ENCODE measurements at places on chromosomes 6 and 20. TPM values are rescaled to one million over a fixed set of nuclear protein-coding genes. Genes with fewer than 3 reads are reported as not detected.

- DNase-seq: no peak
Measured at GRCh38 chr20:15840636-15841301, 732.5 kb downstream of the KIF16B start.

DNA sequence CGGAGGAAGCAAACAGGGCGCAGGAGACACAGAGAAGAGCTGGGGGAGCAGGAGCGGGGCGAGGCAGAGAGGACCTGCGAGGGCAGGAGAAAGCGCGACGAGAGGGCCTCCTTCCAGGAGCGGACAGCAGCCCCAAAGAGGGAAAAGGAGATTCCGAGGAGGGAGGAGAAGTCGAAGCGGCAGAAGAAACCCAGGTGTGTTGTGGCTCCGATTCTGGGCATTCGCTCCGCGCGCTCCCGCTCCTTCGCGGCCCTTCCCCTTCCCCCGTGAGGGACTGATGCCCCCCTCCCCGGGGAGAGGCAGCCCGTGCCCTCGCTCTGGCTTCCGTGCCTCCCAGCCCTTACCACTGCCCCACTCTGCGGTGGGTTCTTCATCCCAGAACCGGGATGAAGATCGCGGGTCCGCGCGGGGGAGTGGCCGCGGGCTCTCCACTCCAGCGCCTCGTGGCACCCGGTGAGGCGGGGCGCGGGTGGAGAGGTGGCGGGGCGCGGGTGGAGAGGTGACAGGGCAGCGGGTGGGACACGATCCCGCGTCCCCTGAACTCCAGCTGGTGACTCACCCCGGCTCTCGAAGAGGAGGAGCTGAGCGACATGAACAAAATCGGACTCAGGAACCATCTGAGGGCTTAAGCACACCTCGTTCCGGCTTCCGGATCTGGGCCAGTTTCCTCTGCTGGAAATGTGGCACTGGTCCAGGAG, 22.4 kb downstream of the TMC2 start:
- DNase-seq: no peak

GRCh38 chr6:21990577-21990976, 306.3 kb downstream of the PRL start:
- DNase-seq: no peak

DNA sequence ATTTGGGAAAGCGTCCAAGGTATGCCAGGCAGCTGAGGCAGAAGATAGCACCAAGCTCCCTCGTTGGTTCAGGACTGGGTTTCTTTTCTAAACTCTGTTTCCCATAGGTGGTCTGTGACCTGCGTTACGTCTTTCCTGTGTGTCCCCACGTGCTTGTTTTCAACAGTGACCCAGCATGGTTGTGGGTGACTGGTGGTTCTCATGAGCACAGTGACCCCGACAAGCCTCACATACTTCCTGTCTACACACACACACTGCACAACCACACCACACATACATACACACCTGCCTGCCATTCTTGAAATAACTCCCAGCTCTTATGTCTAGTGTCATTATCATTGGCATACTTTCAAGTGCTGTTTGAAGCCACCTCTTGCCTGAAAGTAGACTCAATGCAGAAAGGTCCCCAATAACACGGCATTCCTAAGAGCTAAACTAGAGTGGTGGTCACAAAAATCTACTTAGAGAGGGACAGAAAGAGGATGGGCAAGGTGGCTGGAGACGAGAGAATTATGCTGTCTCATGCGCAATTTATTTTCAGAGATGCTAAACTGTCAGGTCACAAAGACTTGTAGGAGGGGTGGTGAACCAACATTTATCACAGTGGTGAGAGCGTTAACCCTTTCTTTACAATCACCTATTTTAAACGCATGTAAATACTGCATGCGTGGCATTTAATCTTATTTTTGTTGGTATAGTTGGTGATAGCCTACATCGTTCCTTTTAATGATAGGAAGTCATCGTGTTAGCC, 66.7 kb downstream of the GCNT2 start:
- DNase-seq: no peak

Gene ANKRD6
- total RNA-seq: 11.1 TPM

DNA sequence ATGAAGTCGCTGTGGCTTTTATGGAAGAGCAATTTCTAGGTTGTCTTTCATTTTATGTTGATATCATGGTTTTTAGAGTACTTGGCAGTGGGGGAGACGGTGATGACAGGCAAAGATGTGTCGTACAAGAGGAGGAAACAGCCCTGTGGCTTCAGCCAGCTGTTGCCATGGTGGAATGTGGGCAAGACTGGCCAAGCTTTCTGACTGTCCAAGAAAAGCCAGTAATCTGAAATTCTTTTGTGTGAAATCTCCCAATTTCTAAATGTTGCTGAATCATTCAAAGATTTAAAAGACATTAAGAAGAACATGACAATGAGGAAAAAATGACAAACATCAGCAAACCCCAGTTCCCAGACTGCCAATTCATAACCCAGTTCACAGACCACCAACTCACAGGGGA, 23.1 kb downstream of the PFDN4 start:
- DNase-seq: no peak

DNA sequence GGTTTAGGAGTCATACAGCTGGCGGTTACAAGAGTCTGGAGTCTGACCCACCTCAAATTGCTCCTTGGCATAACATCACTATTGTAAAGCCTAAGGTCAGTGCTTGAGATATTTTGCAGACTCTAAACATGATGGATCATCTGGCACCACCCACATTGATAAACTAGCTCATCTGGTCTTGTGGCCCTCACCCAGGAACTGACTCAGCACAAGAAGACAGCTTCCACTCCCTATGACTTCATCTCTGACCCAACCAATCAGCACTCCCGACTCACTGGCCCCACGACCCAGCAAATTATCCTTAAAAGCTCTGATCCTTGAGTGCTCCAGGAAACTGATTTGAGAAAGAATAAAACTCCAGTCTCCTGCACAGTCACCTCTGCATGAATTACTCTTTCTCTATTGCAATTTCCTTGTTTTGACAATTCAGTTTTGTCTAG, 115.9 kb downstream of the CD24 start:
- no peak for DNase-seq

DNA sequence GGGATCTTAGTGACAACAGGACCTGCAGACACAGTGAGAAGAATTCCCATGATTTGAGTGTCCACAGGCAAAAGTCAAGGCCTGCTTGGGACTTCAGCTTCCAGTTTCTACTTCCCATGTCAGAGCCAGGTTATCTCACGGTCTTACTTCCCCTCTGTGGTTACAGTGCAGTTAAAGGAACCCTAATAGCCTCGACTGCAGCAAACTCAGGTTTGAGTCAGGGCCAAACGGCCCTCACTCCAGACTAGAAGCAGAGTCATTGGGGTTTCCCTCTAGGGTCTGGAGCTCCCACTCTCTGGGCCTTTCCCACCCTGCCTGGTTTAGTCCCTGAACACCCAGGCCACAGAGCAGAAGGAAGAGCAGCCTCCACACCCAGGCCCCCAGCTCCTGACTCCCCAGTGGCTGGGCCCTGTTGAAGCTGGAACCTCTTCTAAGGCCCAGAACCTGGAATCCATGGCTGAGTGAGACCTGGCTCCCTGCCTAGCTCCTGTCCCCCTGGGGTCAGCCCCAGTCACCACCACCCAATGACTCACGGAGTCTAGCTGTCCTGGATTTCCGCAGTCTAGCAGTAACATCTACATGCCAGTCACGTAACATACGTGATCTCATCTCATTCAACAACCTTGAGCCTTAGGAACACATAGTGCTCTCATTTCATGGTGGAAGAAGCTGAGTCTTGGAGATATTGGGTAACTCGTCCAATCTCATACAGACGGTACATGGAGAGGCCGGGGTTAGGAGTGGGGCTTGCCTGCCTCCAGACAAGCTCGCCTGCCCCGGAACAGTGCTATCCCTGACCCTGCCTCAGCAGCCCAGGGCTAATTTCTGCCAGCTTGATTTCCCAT, 9.2 kb upstream of the GHRH start:
- no peak for DNase-seq

- peak; percentile 37 for DNase-seq
Measured at GRCh38 chr6:39050453-39051112, 2.0 kb downstream of the GLP1R start.

- DNase-seq: no peak
Measured at GRCh38 chr6:136031982-136032381, 180.5 kb downstream of the PDE7B start.

- DNase-seq: no peak
Measured at GRCh38 chr6:42131531-42131930, 10.9 kb downstream of the C6orf132 start.

DNA sequence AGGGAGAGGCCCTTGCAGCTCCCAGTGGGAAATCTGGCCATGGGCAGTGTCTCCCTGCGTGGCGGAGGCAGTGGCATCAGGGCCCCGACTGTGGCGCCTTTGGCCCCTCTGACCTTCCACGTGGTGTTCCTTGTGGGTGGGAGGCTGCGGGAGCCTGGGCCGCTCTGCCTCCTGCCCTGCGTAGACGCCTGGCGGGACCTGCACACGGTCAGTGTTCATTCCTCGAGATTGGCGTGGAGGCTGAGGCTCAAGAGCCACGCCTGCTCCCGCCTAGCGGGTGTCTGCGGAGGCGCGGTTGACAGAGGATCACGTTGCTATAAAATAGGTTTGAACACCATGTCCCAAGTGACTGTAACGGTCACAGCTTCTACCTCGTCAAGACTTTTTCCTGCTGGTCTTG, 14.0 kb downstream of the COL9A3 start:
- peak; percentile 68 for DNase-seq

DNA sequence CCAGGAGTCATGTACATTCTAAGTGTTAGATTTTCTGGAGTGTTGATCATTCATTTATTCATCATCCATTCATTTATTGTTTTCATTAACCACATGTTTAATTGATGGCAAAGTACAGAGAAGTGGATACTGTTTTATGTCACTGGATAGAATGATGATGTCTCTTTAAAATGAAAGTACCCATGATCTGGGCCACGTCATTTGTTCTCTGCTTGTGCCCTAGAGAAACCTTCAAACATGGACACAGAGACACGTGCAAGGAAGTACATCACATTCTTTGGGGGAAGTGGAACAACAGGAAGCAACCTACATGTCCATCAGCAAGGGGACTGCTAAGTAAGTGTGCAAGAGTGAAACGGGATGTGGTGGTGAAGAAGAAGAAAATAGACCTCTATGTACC, 75.8 kb upstream of the TSHZ2 start:
- no peak for DNase-seq

Gene RIPPLY2
- total RNA-seq: not detected

- DNase-seq: no peak
Measured at GRCh38 chr20:19336631-19337030, 124.2 kb downstream of the SLC24A3 start.

Gene CBLN4
- total RNA-seq: not detected

Gene HEY2
- 1.8 TPM for total RNA-seq

GRCh38 chr20:59646487-59646886, 42.1 kb downstream of the PHACTR3 start:
- peak; percentile 39 for DNase-seq

DNA sequence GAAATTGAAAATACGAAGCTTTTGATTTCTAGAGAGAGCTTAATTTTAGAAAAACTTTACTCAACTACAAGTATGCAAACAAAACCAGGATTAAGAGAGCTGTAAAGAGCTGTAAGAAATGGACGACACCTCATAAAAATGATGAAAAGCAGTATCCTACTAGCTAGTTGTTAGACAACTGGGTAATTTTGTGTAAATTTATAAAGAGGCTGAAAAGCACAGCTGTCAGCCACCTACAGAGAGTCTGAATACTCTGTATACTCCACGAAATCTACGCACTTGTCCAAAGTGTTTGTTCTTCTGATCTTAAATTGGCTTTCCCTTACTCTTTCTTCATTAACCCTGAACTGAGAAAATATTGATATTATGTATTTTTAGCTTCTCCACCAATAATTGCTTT, 808.4 kb upstream of the EPHA7 start:
- DNase-seq: no peak

Gene SNRNP48
- total RNA-seq: 13.9 TPM

GRCh38 chr20:51862796-51863195, 60.5 kb upstream of the SALL4 start:
- DNase-seq: no peak

- no peak for DNase-seq
Measured at GRCh38 chr6:164066766-164067165, 652.2 kb downstream of the QKI start.

- peak; percentile 65 for DNase-seq
Measured at GRCh38 chr20:62202083-62202395, 18.0 kb downstream of the HRH3 start.

Gene SLC4A11
- total RNA-seq: 0.67 TPM

DNA sequence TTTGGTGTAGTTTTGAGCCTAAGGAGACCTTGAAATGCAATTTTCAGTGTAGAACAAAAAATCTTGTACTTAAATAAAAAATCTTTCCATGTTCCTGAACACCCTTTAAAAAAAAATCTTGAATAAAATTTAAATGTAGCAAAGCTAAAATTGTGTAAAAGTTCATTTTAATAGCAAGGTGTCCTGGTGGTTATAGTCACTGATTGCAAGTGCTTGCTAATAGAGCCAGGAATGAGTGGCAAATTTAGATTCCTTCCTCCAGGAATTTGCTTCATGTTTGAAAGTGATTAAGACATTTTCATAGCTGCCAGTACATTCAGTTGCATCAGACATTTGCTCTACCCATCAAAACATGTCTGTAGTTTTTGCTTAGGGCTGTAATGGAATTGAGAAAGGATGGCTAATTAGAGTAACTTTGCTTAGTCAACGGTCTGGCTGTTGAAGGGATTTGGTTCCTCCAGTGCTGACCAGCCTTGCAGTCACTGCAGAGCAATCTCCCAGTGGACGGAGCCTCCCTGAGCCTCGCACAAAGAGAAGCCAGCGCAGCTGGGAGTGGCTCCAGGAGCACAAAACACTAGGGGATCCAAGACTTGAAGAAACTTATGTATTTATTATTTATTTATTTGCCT, 36.5 kb downstream of the AKAP12 start:
- DNase-seq: no peak

Gene TNF
- 13.7 TPM for total RNA-seq

Gene MUC21
- total RNA-seq: not detected

- DNase-seq: no peak
Measured at GRCh38 chr20:20712004-20712473, 405 bp downstream of the RALGAPA2 start.

GRCh38 chr6:89335164-89335563, 17.4 kb downstream of the UBE2J1 start:
- DNase-seq: no peak

DNA sequence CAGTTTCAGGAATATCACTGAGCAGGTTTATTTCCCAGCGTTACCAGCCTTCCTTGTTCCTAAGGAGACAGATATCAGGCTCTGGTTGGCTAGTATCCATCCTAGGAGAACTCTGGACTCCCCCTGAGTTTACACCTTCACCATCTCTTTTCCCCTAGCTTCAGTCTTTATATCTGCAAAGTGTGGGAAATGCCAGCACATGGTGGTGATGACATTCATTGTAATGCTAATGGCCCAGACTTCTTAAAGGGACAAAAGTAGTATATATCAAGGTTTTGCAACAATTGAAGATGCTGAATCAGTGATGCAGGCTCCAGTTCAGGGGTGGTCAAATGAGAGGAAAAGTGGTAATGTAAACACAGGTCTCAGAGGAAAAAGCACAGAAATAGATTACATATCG, 224.3 kb upstream of the SYNDIG1 start:
- no peak for DNase-seq

- DNase-seq: no peak
Measured at GRCh38 chr20:8361006-8361652, 229.1 kb downstream of the PLCB1 start.

Measured in spleen (tissue), 13 donors.